ENCODE measurements at places on chromosomes 4 and X.
A peak's percentile ranks its signal among the peaks of the same experiment; 100 is the strongest.

DNA sequence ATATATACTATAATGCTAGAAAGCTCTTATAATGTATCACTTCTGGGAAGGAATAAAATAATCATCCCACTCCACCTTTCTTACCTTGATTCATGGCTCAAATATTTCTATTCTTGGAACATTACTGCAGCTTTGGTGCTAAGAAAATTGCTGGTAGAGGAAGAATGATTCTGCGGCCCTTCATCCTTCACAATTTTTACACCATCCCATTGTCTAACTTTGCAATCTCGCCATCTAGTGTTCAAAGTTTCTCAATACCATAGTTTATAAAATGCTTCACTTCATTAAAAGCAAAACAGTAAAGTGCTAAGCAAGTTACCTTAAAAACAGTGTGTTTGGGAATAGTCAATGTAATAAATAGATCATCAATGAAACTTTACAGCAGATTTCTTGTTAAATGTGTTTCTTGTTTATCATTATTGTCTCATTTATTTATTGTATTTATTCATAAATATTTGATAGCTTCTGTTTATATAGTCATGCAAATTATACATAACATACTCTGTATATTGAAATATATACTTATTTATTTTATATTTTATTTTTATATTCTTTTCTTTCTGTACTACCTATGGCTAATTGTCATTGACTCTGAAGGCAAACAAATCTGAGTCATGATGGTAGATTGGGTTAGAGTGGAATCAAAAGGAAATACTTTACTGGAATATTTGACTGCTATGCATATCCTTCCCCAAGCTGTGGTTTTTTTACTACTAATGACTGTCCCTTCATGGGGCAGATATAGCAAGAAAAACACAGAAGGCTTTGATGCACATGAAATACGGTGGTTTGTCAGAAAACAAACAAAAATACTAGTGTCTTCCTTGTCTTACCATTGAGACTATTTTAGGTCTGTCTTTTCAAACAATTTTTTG lies 390.7 kb downstream of the MAPK10 start:
- no peaks in the 10 kb centered on the region for H3K4me1 ChIP-seq
- H3K36me3 ChIP-seq = no peaks in the 10 kb centered on the region
- H3K27ac ChIP-seq = no peak overlapping the region
- H3K4me3 ChIP-seq = no peak overlapping the region

- no peak overlapping the region for H3K4me3 ChIP-seq
- H3K27me3 ChIP-seq = no peaks in the 10 kb centered on the region
- no peak for DNase-seq
- H3K4me1 ChIP-seq = no peaks in the 10 kb centered on the region
- H3K36me3 ChIP-seq = no peaks in the 10 kb centered on the region
- H3K27ac ChIP-seq = no peak overlapping the region
These were observed 237.5 kb upstream of the GLRA2 start for GRCh38 chrX:14291666-14292500.

- peaks cover 6% of the 10 kb centered on the region for H3K4me1 ChIP-seq
- H3K4me3 ChIP-seq = peak overlapping the region; percentile 58
- H3K36me3 ChIP-seq = no peaks in the 10 kb centered on the region
- peaks cover 47% of the 10 kb centered on the region for H3K27me3 ChIP-seq
These were observed 1.6 kb downstream of the PCDH10 start for GRCh38 chr4:133150486-133151340.

GRCh38 chr4:89539374-89539773 lies 231.8 kb upstream of the GPRIN3 start:
- no peaks in the 10 kb centered on the region for H3K36me3 ChIP-seq
- no peak for DNase-seq
- H3K27ac ChIP-seq = no peak overlapping the region
- H3K4me1 ChIP-seq = no peaks in the 10 kb centered on the region
- no peaks in the 10 kb centered on the region for H3K27me3 ChIP-seq

GRCh38 chrX:18654875-18655836 lies 16.8 kb downstream of the RS1 start:
- H3K27ac ChIP-seq = no peak overlapping the region
- no peak for DNase-seq
- no peaks in the 10 kb centered on the region for H3K36me3 ChIP-seq
- no peak overlapping the region for H3K4me3 ChIP-seq
- H3K27me3 ChIP-seq = no peaks in the 10 kb centered on the region

DNA sequence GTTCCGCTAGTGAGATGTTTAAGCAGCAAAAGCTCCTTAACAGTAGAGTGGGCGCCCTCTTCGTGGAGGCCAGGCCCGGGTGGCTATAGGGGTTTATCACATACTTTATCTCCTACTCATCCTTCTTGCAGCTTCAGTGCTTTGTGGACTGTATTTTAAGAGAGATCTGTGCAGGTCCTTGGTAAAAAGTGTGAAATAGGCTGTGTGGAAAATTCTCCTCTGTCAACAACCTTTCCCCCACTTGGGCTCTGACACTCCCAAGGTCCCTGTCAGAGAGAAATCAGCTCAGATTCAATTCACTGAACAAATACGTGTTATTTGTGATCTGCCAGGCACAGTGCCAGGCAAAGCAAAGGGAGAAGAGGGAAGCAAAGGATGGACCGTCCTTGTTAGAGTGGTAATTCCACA lies 214.3 kb upstream of the PPARGC1A start:
- no peaks in the 10 kb centered on the region for H3K27me3 ChIP-seq
- peaks cover 3% of the 10 kb centered on the region for H3K4me1 ChIP-seq
- no peak for DNase-seq
- no peak overlapping the region for H3K27ac ChIP-seq
- no peaks in the 10 kb centered on the region for H3K36me3 ChIP-seq
- no peak overlapping the region for H3K4me3 ChIP-seq

DNA sequence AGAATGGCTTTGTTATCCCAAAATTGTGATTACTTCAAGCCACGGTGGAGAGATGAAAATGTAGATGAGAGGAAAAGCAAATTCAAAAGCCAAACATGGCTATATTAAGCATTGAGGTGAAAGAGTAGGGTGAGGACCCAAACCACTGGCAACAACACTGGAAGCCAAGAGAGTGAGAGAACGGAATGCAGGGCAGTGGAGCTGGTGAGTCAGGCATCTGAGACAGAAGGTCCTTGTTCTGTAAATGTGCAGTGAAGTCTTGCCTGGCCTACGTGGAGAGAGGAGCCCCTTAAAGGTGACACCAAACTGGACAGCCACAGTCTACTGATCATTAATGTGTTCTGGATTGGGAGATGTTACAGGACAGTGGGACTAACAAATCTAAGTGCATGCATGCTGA lies 22.8 kb upstream of the SEC24B start:
- H3K4me3 ChIP-seq = no peak overlapping the region
- H3K27me3 ChIP-seq = no peaks in the 10 kb centered on the region
- no peaks in the 10 kb centered on the region for H3K36me3 ChIP-seq
- H3K27ac ChIP-seq = no peak overlapping the region
- DNase-seq = no peak
- H3K4me1 ChIP-seq = no peaks in the 10 kb centered on the region

GRCh38 chr4:186912606-186913005 lies 188.9 kb upstream of the FAT1 start:
- H3K27me3 ChIP-seq = no peaks in the 10 kb centered on the region
- DNase-seq = no peak
- no peak overlapping the region for H3K4me3 ChIP-seq
- H3K36me3 ChIP-seq = no peaks in the 10 kb centered on the region
- H3K4me1 ChIP-seq = no peaks in the 10 kb centered on the region
- no peak overlapping the region for H3K27ac ChIP-seq

DNA sequence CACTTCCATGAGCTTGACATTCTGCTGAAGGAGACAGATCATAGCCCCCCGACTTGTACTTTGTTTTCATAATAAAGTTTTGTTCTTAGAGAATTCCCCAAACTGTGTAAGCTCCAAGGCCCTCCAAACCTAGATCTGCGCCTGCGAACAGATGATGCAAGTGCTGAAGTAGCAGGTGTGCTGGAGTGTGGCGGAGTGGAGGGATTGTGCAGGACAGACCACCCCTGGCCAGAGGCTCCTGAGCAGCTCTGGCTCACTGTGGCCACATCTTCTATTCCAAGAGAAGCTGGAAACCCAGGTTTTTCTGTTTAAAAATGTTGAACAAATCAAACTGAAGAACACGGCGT lies 46.4 kb downstream of the TBC1D14 start:
- H3K27ac ChIP-seq = no peak overlapping the region
- H3K4me3 ChIP-seq = no peak overlapping the region
- DNase-seq = no peak

DNA sequence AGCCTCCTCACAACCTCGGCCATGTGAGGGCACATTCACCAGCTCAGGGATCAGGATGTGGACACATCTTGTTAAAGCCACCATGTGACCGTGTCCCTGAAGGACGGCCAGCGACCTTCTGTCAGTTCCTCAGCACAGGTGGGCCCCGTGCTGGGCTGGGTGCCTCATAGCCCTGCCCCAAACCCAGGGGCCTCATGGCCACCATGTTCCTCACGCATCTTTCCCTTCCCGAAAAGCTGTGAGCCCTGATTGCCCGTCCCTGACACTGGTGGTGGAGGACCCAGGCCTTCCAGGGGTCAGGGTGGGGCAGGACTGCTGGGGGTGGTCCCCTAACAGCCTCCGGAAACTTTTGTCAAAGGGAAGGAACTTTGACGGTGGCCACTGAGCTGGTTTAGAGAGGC lies 60.1 kb upstream of the ADRA2C start:
- no peaks in the 10 kb centered on the region for H3K36me3 ChIP-seq
- H3K27me3 ChIP-seq = no peaks in the 10 kb centered on the region
- no peak for DNase-seq
- no peak overlapping the region for H3K27ac ChIP-seq

DNA sequence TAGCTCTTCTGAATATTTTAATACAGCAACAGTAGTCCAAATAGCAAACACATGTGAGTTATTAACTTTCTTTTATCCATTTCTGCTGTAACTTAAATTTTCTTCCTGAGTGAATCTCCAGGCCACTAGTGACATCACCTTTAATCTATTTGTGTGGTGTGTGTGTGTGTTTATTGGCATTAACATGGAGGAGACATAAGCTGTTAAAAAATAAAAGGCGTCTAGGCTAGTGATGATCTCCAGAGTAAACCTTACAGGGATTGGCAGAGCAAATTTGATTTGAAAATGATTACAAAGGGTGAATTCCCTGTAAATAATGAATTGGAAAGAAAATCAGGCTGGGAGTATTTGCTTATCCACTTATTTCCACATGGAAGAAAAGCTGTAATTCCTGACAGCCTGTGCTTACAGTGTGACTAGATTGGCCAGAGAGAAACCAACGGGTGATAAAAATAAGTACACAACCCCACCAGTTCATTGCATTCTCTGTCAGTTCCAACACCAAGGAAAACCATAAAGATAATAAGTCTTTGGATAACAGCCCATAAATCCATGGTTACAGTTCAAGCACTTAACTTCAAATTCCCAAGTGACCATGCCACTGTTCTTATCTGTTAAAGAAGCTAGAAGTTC lies 186.1 kb downstream of the ENOX2 start:
- H3K4me3 ChIP-seq = no peak overlapping the region
- no peak overlapping the region for H3K27ac ChIP-seq
- no peaks in the 10 kb centered on the region for H3K4me1 ChIP-seq
- H3K36me3 ChIP-seq = no peaks in the 10 kb centered on the region
- no peaks in the 10 kb centered on the region for H3K27me3 ChIP-seq
- DNase-seq = no peak

- no peak overlapping the region for H3K4me3 ChIP-seq
- DNase-seq = no peak
- no peaks in the 10 kb centered on the region for H3K27me3 ChIP-seq
- no peaks in the 10 kb centered on the region for H3K36me3 ChIP-seq
These were observed 2.1 kb downstream of the VGLL1 start for GRCh38 chrX:136534131-136534530.

- H3K4me1 ChIP-seq = no peaks in the 10 kb centered on the region
- no peaks in the 10 kb centered on the region for H3K36me3 ChIP-seq
- H3K4me3 ChIP-seq = no peak overlapping the region
- no peaks in the 10 kb centered on the region for H3K27me3 ChIP-seq
- no peak overlapping the region for H3K27ac ChIP-seq
These were observed 760.6 kb upstream of the EPHA5 start for GRCh38 chr4:66430856-66431255.

- no peaks in the 10 kb centered on the region for H3K36me3 ChIP-seq
- H3K4me3 ChIP-seq = peak overlapping the region; percentile 64
- peak overlapping the region; percentile 88 for H3K27ac ChIP-seq
- H3K27me3 ChIP-seq = no peaks in the 10 kb centered on the region
- H3K4me1 ChIP-seq = peaks cover 25% of the 10 kb centered on the region
These were observed 3.2 kb upstream of the STIM2 start for GRCh38 chr4:26857278-26858034.

DNA sequence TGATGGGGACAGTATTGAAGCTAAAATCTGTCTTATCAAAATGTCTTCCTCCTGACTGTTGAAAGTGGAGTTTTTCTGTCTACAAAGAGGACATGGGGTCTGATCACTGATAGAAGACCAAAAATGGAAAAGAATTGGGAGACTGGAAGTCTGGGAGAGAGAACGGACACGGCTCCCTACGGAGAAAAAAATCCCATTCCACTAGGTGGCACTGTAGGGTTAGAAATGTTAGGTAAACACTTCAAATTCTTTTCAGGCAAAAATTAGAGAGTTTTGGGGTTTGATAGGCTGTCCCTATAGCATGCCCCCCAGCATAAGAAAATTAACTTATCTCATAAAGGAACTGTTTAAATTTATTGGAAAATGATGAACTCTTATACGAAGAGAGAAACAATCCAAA lies 200.5 kb downstream of the FAM133A start:
- H3K36me3 ChIP-seq = no peaks in the 10 kb centered on the region
- H3K4me3 ChIP-seq = no peak overlapping the region
- H3K4me1 ChIP-seq = no peaks in the 10 kb centered on the region
- DNase-seq = no peak
- H3K27me3 ChIP-seq = peaks cover 8% of the 10 kb centered on the region

DNA sequence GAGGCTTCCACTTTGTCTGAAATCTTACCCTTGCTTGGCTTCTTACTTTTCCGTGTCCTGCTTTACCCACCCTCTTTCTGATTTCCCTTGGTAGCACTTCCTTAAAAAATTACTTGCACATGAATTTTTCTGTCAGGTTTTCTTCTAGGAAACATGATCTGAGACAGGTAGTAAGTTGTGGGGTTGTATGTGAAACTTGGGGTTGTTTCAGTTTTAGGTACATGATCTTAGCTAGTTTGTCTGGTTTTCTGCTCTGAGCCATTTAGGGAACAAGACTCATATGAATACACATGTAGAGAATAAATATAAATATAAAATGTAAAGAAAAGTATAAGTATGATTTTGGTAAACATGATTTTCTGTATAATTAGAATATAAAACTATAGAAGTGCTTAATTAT lies 17.4 kb upstream of the ARMCX2 start:
- no peak overlapping the region for H3K27ac ChIP-seq
- peaks cover 37% of the 10 kb centered on the region for H3K27me3 ChIP-seq
- H3K4me1 ChIP-seq = no peaks in the 10 kb centered on the region

DNA sequence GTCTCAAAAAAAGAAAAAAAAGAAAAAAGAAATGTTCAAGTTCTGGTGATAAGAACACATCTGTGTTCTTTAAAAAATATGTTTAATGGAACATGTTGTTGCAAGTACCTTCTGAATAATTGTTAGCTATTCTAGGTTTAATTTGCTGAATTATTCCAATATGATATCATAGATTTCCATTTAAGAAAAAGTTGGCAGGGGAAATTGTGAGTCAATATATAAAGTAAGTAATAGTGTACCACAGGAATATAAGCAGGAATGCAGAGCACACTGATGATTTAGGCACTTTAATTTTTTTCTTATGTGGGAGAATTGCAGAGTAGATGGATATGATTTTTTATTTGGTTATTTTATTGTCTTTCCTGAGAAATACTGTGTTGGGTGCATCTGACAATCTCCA lies 190.7 kb downstream of the RPA4 start:
- no peaks in the 10 kb centered on the region for H3K4me1 ChIP-seq
- H3K4me3 ChIP-seq = no peak overlapping the region
- H3K36me3 ChIP-seq = no peaks in the 10 kb centered on the region
- DNase-seq = no peak
- H3K27ac ChIP-seq = no peak overlapping the region
- no peaks in the 10 kb centered on the region for H3K27me3 ChIP-seq
